Ovary (tissue), 10 donors: ENCODE measurements at places on chromosomes 2 and 18. TPM values are rescaled to one million over a fixed set of nuclear protein-coding genes. Genes with fewer than 3 reads are reported as not detected.

AQP12B gene
- total RNA-seq, result 0.18 TPM

DGUOK gene
- 48.8 TPM for total RNA-seq

PLEK gene
- 11.0 TPM for total RNA-seq

FSHR gene
- 1.8 TPM for total RNA-seq

IL36G gene
- total RNA-seq, result not detected

CCL20 gene
- total RNA-seq, result not detected

DSG3 gene
- total RNA-seq, result not detected

FIGN gene
- total RNA-seq, result 3.9 TPM

CDH7 gene
- not detected for total RNA-seq

PPP3R1 gene
- 61.5 TPM for total RNA-seq

TUBA3E gene
- total RNA-seq, result 1.3 TPM
